Gastrocnemius medialis (tissue), 4 donors: ENCODE measurements at places on chromosomes 12 and 14. TPM values are rescaled to one million over a fixed set of nuclear protein-coding genes. Genes with fewer than 3 reads are reported as not detected.

DNA sequence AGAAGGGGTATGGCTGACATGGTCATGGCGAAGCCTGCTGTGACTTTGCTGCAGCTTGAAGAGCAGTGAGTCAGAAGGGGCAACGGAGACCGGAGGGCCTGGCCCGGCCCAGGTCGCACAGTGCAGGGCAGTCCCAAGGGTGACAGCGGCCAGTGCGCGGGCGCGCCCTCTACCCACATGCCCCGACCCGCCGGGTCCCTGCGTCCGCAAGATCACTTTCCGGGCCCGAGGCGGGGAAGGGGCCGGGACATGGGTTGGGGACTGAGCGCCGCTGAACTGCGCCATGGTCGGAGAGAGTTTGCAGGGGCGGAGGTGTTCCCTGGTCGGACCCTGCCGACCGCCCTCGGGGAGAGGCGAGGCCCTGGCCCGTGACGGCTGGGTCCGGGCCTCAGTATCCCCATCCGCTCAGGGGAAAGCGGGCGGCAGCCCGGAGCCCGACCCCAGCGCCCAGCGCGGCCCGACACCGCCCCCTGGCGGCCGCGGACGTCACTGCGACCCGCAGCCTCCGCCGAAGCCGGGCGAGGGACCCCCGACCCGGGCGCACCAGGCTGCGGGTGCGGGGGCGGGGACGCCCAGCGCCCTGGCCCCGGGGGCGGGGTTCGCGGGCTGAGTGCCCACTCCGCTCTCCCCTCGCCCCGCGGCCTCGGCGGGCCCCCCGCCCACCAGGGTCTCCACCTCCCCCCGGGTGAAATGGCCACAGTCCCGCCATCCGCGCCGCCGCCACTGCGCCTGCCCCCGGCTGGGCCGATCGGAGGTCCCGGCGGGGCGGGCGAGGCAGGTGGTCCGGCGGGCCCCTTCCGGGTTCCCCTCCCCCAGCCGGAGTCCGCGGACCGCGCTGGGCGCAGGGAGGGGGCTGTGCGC lies 7.2 kb upstream of the ANKRD9 start:
- DNase-seq, result no peak

- no peak for DNase-seq
Measured at GRCh38 chr14:104794099-104794498, 1.4 kb downstream of the AKT1 start.

GRCh38 chr12:112788205-112788604 lies 3.3 kb upstream of the RPH3A start:
- DNase-seq, result no peak

- no peak for DNase-seq
Measured at GRCh38 chr12:46264057-46264456, 4.8 kb downstream of the SLC38A1 start.

- DNase-seq, result no peak
Measured at GRCh38 chr14:66228267-66228970, 257.8 kb upstream of the CCDC196 start.

DNA sequence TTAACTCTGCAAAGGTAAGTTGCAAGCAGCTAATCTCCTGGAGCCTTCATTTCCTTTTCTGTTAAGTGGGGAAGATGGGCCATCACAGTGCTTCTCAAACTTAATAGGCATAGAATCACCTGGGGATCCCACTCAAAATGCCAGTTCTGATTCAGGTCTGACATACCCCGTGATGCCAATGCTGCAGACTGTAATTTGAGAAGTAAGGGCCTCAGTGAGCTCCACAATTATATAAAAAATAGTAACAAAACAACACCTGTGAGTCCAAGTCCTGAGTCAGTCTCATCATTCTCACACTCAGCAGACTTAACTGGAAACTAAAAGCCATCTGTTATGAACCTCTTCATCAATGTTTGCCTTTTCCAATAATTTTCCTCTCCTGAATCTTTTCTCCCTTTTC lies 10.8 kb upstream of the PSMA6 start:
- DNase-seq, result no peak

DNA sequence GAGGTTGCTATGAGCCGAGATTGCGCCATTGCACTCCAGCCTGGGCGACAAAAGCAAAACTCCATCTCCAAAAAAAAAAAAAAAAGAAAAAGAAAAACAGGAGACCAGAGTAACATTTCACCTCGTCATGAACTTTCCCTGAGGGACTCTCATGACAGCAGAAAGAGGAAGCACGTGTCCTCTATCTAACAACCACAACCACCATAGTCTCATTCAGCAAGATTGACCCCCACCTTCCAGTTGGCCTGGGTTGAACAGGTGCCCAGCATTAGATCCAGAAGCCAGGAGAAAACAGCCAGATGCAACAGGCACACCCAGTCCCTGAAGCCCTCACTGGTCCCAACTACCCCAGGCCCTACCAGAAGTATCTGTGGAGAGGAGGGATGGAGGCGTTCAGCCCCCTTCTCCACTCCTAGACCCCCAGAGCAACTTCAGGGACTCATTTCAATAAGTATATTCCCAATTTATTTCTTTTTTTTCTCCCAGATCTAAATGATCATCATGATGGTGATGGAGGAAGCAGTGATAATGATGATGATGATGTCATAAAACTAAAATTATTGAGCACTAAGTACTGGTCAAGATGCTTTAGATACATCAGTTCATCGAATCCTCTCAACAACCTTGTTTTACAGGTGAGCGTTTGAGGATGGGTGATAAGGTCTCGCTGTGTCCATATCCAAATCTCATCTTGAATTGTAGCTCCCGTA lies 235.0 kb downstream of the EFCAB11 start:
- DNase-seq, result no peak

DNA sequence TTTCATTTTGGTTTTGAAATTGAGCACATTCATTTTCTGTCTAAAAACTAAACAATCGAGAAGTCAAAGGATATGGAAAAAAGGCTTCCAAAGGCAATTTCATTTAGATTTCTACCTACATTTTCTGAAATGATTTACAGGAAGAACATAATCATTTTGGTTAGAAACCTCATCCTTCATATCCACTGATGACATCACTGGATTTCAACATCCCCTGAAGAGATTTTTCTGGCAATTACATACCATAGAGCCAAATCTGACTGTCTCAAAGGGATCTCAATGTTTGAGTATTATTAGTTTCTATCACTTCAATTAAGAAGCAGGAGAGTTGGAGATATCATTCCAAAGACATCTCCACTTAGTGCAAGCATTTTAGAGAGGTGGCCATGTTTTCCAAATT lies 137.8 kb downstream of the TTC7B start:
- DNase-seq, result no peak

- no peak for DNase-seq
Measured at GRCh38 chr14:68644101-68644500, 148.8 kb downstream of the ZFP36L1 start.

GRCh38 chr12:93846936-93847516 lies 169.9 kb downstream of the CRADD start:
- no peak for DNase-seq

- DNase-seq, result no peak
Measured at GRCh38 chr12:57368349-57369095, 62.3 kb downstream of the R3HDM2 start.

DNA sequence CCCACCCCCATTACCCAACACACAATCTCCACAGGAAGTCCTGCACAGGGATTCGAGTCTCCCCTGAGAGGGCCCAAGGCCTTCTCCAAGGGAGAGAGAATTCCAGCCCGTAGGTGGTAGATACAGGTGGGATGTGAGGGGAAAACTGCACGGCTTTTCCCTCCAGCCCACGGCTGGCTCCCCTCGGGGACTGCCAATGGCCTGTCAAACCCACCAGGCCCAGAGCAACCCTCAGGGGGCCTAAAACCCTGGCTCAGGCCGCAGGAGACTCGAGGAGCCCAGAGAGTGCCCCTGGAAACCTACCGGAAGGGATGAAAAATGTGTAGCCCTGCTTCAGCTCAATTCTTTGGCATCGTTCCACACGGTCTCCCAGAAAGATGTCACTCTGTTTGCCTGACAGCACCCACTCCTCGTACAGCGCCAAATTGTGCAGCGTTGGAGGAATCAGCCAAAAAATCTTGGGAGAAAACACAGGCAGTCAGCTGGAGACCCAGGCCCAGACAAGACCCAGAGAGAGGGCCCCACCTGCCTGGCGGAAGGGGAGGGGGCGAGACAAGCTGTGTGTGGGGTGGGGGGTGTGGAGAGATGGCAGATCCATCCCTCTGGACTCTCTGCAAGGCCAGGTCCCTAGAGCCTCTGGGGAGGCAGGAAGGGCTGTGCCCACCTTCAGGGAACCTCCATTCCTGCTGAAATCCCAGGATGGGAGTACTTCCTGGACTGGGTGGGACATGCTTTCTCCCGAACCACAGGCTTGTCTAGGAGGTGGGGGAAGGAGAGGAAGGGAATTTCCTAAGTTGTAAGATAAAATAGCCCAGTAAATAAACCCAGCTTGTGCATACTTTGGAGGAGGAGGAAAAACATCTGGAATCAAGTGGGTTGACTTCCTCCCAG lies 48.1 kb downstream of the KDM2B start:
- no peak for DNase-seq

GRCh38 chr12:32947206-32948067 lies 50.9 kb upstream of the PKP2 start:
- DNase-seq, result no peak

- no peak for DNase-seq
Measured at GRCh38 chr14:83607682-83608081, 1922.3 kb upstream of the FLRT2 start.

GRCh38 chr14:53493320-53493719 lies 340.2 kb upstream of the DDHD1 start:
- DNase-seq, result no peak

DNA sequence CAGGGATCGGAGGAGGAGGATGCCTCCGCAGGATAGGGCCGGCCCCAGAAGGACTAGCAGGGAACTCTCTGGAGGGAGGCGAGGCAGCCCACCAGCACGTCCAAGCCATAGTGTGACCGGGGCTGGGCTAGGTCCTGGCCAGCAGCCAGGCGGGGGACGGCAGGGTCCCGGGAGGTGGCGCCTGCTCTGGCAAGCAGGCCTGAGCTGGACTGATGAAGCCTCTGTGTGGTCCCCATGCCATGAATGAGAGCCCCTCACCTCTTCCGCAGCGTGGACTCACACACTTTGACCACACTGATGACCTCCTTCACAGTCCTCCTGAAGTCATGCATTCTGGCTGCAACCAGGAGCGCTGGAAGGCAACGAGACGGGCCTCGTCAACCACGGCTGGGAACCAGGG lies 19.8 kb upstream of the BTBD6 start:
- no peak for DNase-seq

GRCh38 chr14:69710378-69710777 lies 56.6 kb upstream of the SRSF5 start:
- no peak for DNase-seq

GRCh38 chr14:105144666-105145380 lies 23.8 kb downstream of the JAG2 start:
- peak; percentile 11 for DNase-seq

DNA sequence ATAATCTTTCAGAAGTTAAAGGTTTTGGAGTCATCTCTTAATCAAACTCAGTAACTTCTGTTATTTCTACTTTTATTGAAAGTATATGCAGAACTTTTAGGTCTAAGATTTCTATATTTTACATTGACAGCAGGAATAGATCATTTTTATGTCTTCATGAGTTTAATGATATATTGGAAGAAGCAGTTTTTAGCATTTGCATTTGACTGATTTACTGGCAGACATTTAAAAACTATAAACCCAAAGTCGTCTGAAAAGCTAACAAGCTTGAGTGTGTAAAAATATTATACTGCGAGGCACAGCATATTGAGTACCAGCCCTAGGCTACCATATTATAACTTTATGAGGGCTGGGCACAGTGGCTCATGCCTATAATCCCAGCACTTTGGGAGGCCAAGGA lies 214.0 kb upstream of the GARIN2 start:
- no peak for DNase-seq

Gene CCDC175
- total RNA-seq, result not detected

Gene BMP4
- 7.3 TPM for total RNA-seq

Gene CCDC197
- total RNA-seq, result not detected

Gene IL22
- total RNA-seq, result not detected

Gene HCAR1
- not detected for total RNA-seq

Gene DPPA3
- not detected for total RNA-seq
